ENCODE measurements at places on chromosomes 1 and 21. TPM values are rescaled to one million over a fixed set of nuclear protein-coding genes. Genes with fewer than 3 reads are reported as not detected.

The OLIG2 gene
- not detected for total RNA-seq

The CFAP107 gene
- not detected for total RNA-seq

GRCh38 chr1:23522244-23522982 lies 8.6 kb downstream of the E2F2 start:
- no peak overlapping the region for H3K27ac ChIP-seq
- H3K4me3 ChIP-seq = no peak overlapping the region
- H3K27me3 ChIP-seq = no peaks in the 10 kb centered on the region
- H3K4me1 ChIP-seq = no peaks in the 10 kb centered on the region
- DNase-seq = no peak
- no peaks in the 10 kb centered on the region for H3K36me3 ChIP-seq

- H3K4me1 ChIP-seq = no peaks in the 10 kb centered on the region
- no peaks in the 10 kb centered on the region for H3K36me3 ChIP-seq
- H3K4me3 ChIP-seq = no peak overlapping the region
- no peaks in the 10 kb centered on the region for H3K27me3 ChIP-seq
- H3K27ac ChIP-seq = no peak overlapping the region
Observed at GRCh38 chr1:117033772-117034171, 26.4 kb upstream of the TTF2 start.

Measured in esophagus muscularis mucosa (tissue), 4 donors.